ENCODE measurements at places on chromosomes 5 and 9.
A peak's percentile ranks its signal among the peaks of the same experiment; 100 is the strongest.

DNA sequence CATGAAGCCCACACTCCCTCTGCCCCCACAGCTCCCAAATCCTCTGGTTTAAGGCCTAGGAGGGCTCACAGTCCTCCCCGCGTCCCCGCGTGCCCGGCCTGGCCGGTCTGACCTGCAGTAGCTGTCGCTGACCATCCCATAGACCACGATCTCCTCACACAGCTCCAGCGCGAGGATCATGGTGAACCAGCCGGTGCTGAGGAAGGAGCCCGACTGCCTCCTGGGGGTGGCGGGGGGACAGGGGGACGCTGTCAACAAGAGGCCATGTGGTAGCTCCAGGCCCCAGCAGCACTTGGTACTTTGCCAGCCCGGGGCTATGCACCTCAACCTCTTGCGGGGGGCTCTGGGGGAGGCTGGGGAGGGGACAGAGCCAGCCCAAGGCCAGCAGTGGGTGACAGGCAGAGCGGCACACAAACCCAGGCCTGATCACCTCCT, 7.0 kb downstream of the ST6GALNAC4 start:
- DNase-seq: no peak

DNA sequence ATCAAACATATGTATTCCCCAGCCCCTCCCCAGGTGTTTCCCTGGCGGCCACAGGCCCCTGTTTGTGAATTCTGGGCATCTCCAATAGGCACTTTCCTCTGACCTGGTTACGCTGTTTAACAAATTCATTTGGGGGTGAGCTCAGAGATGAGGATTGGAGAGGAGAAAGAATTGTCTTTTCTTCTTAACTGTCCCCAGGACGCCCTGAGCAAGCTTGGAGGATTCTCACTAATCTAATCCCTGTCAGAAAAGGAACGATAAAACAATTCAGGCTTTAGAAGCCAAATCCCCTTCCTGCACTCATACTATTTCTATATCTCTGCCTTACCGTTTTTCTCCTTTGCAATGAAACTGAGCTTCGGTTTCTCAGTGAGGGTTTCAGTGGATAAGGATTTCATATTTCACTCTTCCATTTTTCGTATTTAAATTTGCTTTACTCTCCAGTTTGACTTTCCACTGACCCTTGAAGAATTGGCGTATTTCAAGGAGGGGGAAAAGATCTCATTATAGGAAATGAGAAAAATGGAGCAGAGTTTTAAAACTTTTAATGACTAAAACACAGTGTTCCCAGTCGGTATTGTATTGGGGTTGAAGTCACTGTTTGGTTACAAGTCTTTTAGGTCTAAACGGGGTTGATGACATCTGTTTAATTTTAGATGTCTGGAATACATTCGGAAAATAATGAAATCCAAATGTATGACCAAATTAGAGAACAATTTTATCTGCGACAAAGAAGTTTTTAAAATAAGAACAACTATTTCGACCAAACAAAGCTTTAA, 180.1 kb downstream of the MACROH2A1 start:
- DNase-seq: no peak

DNA sequence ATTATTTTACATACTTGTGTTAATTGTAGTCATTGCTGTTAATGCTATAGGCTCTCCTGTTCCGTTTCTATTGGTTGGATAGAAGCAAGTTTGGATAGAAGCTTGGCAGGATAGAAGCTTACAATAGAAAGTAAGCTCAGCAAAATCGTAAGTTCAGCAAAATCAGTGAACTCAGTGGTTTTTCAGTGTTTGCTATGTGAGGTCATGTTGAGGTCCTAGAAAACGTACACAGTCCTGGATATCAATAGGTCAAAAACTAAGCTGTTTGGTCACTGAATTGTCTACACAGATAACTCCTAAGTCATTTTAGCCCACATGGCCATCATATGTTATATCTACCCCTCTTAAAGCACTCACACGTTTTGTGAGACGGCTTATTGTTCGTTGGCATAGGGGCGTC, 299.4 kb downstream of the MAN2A1 start:
- no peak for DNase-seq

DNA sequence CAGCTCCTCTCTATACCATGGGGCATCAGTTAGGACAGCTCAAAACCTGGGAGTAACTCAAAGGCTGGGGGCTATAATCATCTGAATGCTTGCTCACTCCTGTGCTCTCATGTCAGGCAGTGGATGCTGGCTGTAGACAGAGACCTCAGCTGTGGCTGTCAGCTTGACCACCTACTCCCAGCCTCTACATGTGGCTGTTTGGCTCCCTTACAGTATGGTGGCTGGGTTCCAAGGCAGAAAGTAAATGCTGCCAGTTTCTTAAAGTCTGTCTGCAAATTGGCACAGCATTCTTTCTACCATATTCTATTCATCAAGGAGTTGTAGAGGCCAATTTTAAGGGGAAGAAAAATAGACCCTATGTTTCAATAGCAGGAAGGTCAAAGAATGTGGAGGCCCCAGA, 66.9 kb downstream of the TMC1 start:
- peak; percentile 60 for DNase-seq

DNA sequence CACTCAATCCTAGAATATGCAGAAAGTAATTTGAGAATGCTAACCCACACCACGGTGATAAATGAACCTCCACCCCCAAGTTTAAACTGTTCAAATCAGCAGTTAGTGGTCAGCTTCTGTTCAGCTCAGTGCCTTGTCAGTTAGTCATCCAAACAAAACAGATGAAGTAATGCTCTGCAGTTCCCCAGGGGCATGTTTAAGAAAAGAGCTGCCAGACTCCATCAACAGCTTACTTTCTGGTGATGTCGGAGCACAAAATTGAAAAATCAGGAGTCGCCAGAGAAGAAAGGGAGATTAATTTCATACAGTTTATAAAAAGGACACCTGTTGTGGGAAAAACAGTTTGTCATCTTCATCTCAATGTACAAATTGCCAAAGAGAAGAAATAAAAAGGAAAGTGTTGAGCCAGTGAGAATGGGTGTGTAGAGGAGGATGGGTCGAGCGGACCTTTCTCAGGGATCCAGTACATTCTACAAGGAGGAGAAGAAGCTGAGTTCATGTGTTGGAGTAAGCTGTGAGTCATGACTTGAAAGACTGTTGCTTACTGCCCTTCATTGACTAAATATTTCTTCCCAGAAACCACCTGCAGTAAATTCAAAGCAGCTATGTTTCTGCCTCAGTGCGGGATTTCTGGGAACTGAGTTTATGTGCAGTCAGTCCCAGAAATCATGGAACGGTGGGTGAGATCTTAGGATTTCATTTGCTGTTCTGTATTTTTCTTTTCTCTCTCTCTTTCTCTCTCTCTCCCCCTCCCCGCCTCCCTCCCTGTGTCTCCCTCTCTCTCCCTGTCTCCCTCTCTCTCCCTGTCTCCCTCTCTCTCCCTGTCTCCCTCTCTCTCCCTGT, 13.7 kb downstream of the TRIO start:
- DNase-seq: peak; percentile 98

DNA sequence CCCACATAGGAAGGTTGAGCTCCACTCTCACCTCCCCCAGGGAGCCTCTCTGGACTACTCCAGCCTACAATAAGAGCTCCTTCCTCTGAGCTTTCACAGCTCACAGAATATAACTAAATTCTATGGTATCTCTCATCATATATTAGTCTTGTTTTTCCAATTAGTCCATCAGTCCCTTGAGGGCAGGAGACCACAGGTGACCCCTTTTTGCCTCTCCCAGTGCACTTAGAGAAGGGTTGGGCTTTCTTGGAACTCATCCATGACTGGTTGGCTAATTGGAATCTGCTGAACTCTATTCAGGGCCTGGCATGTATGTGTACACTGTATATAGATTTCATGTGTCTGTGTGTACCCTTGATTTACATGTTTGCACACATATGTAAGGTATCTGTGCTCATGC, 50.4 kb upstream of the ARAP3 start:
- no peak for DNase-seq

DNA sequence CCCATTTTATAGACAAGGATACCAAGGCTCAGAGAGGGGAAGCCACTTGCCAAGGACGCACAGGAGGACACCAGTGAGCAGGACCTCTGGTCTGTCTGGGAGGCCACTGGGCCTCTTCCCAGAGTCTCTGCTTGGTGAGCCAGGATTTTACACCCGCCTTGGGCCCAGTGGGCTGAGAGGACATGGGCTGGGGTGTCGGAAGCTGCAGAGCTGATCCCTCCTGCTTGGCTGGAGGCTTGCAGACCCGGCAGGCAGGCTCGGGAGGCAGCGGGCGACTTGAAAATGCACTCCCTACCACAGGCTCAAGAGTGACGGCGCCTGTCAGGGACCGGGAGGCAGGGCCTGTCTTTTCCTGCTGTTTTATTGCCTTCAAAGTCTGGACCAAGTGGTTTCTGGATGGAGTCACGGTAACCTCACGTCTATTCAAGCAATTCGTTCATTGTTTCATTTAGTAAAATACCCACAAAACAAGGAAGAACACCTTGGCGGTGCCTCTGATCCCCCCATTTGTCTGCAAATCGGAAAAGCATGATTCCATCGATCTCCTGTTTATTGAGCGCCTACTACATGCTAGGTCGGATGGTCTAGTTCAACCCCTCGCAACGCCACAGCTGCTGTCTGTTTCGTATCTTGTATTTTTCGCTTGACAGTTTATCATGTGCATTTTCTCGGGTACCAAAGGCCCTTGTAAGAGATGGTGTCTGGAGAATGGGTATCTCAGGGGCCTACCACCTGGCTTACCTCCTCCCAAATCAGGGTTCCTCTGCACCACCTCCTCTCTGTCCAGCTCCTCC, 108.1 kb upstream of the IER5L start:
- DNase-seq: no peak

- DNase-seq: no peak
Observed at GRCh38 chr5:178564811-178565550, 25.2 kb downstream of the COL23A1 start.

- no peak for DNase-seq
Observed at GRCh38 chr9:84305497-84306131, 34.9 kb downstream of the SLC28A3 start.

DNA sequence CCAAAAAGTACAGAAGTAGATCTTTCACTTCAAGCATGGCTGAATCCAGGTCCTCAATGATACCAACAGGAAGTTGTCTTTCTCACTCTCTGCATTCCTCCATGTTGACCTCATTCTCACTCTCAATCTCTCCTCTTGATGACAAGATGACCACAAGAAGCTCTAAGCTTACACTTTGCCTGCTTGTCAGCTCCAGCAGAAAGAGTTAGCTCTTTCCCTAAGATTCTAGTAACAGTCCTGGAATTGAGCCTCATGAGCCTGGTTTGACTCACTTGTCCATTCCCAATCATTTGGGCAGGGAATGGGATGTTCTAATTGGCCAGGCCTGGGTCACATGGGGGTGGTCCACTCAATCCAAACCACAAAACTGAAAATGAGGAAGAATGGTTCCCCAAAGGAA, 3.3 kb upstream of the CLTA start:
- peak; percentile 26 for DNase-seq

DNA sequence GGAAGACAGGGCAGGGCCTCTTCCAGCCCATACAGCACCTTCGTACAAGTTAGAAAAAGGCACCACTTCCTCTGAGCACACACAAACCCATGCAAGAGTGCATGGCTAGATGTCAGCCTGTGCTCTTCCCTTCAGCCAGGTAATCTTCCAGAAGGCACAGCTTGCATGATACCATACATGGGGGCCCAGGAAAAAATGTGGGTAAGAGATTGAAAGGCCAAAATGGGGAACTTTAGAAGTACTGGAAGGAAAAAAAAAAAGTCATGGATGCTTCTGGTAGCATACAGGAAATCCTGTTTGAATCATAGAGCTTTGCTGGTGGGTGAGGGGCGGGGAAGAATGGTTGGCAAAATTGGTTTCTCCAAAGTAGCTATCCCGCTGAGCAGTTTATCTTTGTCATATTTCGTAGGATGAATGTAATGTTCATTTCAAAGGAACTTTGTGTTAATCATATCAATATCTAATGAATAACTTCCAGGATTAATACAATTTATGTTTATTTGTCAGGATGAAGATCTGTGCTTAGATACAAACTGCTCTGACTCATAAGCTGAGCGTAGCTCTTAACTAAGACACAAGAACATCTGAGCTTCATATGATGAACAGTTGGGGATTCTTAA, 78.2 kb upstream of the MAP3K1 start:
- DNase-seq: no peak

GRCh38 chr5:74510476-74511075, 130.0 kb downstream of the ENC1 start:
- DNase-seq: no peak

DNA sequence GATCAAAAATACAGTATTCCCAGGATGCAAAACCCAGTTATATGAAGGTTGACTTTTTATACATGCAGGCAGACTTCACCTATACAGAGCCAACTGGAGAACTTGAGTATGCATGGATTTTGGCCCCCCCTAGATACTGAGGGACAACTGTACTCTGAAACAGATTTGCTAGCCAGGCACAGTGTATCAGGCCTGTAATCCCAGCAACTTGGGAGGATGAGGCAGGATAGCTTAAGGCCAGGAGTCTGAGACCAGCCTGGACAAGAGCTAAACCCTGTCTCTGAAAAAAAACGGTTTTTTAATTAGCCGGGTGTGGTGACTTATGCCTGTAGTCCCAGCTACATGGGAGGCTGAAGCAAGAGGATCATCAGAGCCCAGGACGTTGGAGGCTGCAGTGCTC, 21.9 kb downstream of the PTBP3 start:
- no peak for DNase-seq

- DNase-seq: no peak
Observed at GRCh38 chr5:122316656-122317055, 4.6 kb downstream of the SNCAIP start.

DNA sequence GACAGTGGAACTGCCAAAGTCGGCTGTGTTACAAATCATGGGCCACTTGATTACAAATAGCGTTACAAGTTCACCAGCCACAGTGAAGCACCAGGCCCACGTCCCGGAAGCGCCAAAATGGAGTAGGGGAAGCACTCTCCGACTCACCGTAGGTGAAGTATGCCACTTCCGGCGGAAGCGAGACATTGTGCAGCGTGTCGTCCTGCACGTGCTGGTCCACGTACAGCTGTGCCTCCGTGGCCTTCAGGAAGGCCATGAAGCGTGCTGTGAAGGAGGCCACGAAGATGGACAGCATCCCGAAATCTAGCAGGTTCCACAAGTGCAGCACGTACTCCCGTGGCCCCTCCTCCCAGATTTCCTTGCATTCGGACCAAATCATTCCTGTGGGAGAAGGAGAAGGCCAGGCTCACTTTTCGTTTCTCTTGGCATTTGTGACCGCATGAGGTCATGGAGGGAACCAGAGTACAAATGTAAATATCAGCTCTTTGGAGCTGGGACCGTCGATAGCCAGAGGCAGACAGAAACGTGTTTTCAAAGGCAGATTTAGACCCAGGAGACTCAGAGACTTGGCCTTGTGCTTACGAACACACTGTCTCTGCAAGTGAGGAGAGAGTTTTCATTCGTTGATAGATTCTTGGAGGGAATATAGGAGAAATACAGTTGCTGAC, 58.7 kb upstream of the SMIM32 start:
- DNase-seq: no peak

- DNase-seq: no peak
Observed at GRCh38 chr5:1974081-1974480, 91.4 kb upstream of the IRX4 start.

DNA sequence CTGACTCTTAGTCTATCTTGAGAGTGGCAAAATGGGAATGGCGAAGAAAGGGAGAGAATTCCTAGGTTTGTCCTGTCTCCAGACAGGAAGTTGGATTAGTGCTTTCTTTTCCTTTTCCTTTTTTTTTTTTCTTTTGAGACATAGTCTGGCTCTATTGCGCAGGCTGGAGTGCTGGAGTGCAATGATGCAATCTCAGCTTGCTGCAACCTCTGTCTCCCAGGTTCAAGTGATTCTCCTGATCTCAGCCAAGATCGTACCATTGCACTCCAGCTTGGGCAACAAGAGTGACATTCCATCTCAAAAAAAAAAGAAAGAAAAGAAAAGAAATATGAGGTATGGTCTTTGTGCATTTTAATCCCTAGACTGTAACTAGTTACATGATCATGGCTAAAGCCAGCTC, 12.6 kb upstream of the KIF27 start:
- DNase-seq: no peak

GRCh38 chr9:2919347-2919746, 75.5 kb upstream of the PUM3 start:
- DNase-seq: peak; percentile 37
